ENCODE measurements at places on chromosomes 1 and 21.

- DNase-seq = no peak
Measured at GRCh38 chr1:3443807-3444206, 10.7 kb upstream of the ARHGEF16 start.

GRCh38 chr1:219774386-219774785 lies 154.0 kb downstream of the SLC30A10 start:
- DNase-seq = no peak

GRCh38 chr1:172581273-172581672 lies 48.3 kb downstream of the SUCO start:
- DNase-seq = no peak

DNA sequence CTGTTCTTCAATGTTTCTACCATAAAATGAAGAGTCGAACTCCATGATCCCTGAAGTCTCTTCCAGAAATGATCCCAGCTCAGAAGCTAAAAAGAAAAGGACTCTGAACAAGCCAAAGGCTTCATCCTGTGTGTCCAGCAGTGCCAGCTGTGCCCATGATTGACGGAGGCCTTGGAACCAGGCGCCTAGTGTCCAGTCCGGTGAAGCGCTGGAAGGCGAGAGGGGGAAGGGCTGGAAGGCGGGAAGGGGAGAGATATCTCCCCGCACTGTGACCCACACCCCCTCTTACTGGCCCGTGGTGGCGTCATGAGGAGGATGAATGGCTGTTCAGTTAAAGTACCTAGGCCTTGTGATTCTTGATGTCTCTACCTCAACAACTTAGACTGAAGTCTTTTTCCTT lies 10.4 kb upstream of the PLEKHA6 start:
- no peak for DNase-seq

DNA sequence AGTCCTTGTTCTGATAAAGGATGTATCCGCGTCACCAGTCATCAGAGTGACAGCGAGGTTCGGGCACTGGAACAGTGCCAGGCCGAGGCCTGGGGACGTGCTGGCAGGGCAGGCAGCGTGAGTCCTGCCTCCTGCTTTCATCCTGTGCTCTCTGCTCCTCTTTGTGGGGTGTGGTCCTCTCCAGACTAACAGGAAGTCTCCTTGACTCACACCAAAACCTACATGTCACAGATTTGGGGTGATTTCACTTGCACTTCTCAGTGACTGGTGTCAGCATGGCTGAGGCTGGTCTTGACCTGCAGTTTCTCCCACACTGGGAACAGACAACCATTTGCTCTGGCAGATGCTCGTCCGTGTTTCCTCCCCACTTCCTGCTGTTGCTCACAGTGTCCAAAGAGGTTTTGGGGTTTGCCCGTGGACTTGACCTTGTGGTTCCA lies 8.8 kb upstream of the NLRP3 start:
- DNase-seq = no peak

GRCh38 chr1:233238884-233239431 lies 56.6 kb downstream of the PCNX2 start:
- peak; percentile 37 for DNase-seq

- no peak for DNase-seq
Measured at GRCh38 chr21:42276076-42276475, 39.1 kb downstream of the TFF3 start.

DNA sequence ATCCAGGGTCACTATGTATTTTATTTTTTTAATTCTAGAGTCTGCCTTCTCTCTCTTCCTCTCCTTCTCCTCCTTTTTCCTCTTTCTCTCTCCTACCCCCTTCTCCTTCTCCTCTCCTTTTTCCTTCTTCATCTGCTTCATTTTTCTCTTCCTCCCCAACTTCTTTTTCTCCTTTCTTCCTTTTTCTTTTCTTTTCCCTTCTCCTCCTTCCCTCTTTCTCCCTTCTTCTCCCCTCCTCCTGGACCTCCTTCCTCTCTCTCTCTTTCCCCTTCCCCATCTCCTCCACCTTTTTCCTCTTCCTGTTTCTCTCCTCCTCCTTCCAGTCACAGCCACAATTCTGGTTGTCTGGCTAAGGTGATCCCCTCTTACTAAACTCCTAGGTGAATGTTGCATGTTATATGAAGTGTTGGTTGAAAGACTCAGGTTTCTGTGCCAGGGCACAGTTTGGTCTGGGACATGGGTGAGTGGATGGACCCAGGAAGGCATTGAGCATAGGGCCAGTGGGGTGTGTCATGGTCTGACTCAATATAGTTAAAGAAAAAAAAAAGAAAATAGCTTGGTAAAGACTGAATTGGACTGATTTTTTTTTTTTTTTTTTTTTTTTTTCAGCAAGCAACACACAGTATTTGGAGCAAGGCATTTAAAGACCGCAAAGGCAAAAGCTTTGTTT lies 266.9 kb downstream of the TGFB2 start:
- no peak for DNase-seq

DNA sequence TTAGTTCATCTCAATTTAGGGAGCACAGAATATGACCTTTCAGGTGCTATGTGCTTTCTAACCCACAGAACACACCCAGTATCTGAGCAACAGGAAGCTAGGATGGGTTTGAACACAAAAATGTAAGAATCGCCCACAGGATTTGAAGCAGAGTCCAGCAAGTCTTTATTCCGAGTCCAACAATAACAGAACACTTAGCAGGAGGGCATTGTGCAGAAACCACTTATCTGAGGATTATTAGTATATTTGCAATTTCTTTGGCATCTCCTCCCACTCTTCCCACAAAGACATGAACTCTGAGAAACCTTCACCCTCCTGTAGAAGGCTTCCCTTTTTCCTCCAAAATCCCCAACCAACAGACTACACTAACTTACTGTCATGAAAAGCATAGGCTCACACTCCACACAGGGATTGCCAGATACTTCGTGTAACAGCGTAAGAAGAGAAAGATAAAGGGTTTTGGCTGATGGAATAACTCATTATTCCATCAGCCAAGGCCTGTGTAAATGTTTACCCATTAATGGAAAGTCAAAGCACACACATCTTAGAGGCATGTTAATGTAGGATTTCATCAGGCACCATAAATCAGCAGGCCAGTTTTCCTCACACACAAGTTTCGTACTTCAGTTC lies 16.1 kb downstream of the SIPA1L2 start:
- peak; percentile 97 for DNase-seq

Measured in fibroblast of the aortic adventitia (primary cell).